Muscle of arm (tissue), 14 donors: ENCODE measurements at places on chromosomes 16 and 17.

- peak; percentile 17 for DNase-seq
Observed at GRCh38 chr17:37742116-37742761, 2.6 kb downstream of the HNF1B start.

DNA sequence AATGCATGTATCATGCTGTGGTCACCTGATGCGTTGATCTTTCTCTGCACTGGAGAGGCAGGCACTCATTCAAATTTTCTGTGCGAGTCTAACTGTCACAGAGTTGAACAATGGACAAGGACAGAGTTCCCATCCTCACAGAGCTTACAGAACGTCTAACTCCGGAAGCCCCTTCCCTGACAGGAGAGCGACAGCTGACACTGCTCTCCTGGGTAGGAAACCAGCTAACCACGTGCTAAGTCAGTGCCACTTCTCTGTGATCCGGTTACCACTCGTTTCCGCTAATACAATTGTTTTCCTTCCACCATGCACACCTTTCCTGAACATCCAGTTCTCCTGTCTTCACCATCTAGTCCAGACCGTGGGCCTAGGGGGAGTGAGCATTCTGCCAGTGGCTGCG, 11.3 kb downstream of the KLHDC4 start:
- no peak for DNase-seq

DNA sequence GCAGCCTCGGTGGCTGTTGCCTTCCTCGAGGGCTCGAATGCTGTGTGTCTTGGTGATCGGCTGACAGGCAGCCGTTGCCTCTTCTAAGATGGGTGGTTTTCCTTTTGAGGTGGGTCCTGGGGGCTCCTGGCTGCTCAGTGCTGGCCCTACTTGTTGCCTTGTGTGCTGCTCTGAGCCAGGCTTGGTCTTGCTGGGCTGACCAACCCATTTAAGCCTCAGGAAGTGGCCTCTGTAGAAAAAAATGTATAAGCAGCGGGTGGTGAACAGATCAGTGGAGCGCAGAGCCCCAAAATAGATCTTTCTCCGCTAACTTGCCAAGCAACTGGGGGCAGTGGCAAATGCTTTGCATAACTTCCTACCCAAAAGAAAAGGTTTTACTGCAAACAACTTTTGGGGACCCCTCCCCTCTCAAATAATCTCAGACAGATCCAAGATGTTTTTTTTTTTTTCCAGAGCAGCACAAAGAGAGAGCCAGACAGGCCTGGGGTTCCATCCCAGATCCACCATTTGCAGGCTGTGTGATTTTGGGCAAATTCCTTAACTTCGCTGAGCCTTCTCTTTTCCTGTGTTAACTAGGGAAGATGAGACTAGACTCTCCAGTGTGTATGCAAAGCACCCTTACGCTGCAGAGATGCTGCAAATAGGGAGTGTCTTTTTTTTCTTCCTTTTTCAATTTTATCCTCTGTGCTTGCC, 42.5 kb downstream of the PLCG2 start:
- DNase-seq: no peak

GRCh38 chr17:11493936-11494335, 104.3 kb upstream of the DNAH9 start:
- DNase-seq: no peak

DNA sequence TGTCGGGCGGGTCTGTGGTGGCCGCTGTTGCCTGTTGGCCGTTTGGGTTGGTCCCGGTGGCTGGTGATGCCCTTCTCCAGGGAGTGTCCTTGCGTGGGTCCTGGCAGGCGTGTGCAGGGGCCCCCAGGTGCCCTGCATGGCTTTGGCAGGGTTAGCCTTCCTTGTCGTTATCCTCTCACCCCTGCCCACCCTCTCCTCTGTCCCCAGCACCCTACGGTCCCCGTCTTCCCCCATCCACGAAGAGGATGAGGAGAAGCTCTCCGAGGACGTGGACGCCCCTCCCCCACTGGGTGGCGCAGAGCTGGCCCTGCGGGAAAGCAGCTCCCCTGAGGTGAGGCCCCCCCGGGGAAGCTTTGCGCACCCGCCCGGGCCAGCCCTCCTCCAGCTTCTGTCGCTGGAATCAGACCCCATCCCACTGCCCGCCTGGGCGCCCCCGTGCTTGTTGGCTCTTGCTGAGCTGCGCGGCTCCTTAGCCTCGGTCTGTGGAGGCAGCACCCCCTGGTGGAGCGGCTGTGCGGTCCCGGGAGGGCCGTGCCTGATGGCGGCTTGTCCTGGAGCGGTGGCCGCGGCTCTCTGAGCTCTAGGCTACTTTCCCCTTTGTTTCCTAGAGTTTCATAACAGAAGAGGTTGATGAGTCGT, 10.6 kb upstream of the NUDT16L1 start:
- DNase-seq: no peak

DNA sequence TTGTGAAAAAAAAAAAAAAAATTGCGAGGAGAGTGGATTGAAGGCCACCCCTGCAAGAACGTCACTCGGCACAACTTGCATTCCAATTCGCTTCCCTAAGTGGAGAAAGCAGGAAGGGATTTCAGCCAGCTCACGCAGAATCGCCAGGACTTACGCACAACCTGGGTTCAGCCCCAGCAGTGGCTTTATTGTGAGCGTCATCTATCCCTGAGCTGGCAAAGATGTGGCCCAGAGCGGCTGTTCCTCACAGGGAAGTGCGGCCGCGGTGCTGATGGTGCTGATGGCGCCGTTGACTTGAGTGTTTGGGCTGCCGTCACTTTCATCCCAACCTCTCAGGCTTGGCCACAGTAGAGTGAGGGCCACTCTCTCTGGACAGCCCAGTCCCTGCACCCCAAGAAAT, 197.6 kb downstream of the NTN1 start:
- DNase-seq: no peak
